ENCODE measurements at places on chromosomes 7 and 10. TPM values are rescaled to one million over a fixed set of nuclear protein-coding genes. Genes with fewer than 3 reads are reported as not detected.

- no peak for DNase-seq
- no peak overlapping the region for H3K27ac ChIP-seq
Observed at GRCh38 chr7:11960621-11961020, 128.6 kb upstream of the THSD7A start.

Gene LRRC17
- total RNA-seq = not detected

DNA sequence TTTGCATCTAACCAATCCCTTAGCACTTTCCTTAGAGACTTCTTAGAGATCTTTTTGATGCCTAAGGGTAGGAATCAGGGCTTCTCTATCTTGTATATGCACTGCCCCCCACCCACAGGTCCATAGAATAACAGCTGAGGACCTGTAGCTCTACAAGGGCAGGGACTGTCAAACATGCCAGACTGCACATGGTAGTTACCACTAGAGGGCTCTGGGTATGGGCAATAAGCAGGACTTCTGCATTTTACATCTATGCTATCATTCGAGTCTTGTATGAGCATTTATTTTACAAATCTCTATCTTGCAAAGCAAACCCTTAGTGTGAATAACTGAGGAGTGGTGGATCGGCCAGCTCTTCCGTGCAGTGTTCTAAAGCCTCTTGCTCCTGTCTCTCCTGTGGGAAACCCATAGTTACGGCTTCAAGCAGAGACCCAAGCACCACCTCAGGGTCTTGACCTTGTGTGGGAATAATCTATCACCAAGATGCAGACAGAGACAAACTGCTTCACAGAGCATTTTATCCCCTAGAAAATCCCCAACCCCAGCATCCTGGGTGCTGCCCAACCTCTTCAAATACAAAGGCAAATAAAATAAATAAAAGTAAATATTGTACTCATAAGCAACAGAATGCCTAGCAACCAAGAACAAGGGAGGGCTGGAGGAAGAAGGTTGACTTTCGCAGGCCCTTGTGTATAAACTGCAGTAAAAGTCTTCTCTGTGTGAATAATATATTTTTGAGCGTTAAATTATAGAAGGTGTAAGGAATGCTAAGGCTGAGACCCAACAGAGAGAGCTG is 219.3 kb downstream of the WDR11 start:
- H3K4me3 ChIP-seq = no peak overlapping the region
- H3K36me3 ChIP-seq = no peaks in the 10 kb centered on the region
- DNase-seq = no peak
- no peaks in the 10 kb centered on the region for H3K27me3 ChIP-seq

GRCh38 chr7:122291189-122291588 is 13.4 kb downstream of the FEZF1 start:
- H3K27ac ChIP-seq = no peak overlapping the region
- no peaks in the 10 kb centered on the region for H3K27me3 ChIP-seq
- no peak overlapping the region for H3K4me3 ChIP-seq
- no peak for DNase-seq
- no peaks in the 10 kb centered on the region for H3K36me3 ChIP-seq

Gene CTAGE6
- total RNA-seq = 0.60 TPM

- no peak for DNase-seq
- H3K27me3 ChIP-seq = no peaks in the 10 kb centered on the region
- no peak overlapping the region for H3K27ac ChIP-seq
Observed at GRCh38 chr10:121096617-121097431, 245.7 kb downstream of the WDR11 start.

Gene EGFR
- not detected for total RNA-seq

GRCh38 chr7:132705146-132705545 is 128.9 kb upstream of the PLXNA4 start:
- H3K36me3 ChIP-seq = no peaks in the 10 kb centered on the region
- no peak overlapping the region for H3K4me3 ChIP-seq
- H3K27ac ChIP-seq = no peak overlapping the region

Gene UCMA
- not detected for total RNA-seq

Gene DENND2A
- not detected for total RNA-seq

GRCh38 chr10:132063432-132063831 is 2.3 kb upstream of the JAKMIP3 start:
- no peak for DNase-seq
- H3K27me3 ChIP-seq = no peaks in the 10 kb centered on the region
- H3K27ac ChIP-seq = no peak overlapping the region
- H3K4me1 ChIP-seq = no peaks in the 10 kb centered on the region

Gene KCNH2
- 0.24 TPM for total RNA-seq

Gene LRRC18
- total RNA-seq = not detected

DNA sequence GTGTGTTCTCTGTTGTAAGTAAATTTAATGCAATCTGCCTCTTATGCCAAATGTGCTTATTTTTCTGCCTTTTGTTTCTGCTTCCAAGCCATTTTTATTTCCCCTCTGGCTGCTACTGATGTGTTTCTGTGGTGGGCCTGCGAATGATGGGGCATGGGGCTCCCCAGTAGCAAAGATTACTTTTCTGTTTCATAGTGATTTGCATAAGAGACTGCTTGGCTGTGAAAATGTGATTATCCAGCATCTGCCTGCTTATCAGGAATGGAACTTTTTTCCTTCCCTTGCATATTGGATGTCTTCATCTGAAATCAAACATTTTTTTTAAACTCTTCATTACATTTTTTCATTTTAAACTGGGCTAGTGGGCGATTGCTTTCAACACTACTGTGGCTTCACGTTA is 57.7 kb upstream of the BTBD16 start:
- no peak overlapping the region for H3K27ac ChIP-seq
- H3K4me3 ChIP-seq = no peak overlapping the region
- H3K27me3 ChIP-seq = no peaks in the 10 kb centered on the region
- no peaks in the 10 kb centered on the region for H3K36me3 ChIP-seq

DNA sequence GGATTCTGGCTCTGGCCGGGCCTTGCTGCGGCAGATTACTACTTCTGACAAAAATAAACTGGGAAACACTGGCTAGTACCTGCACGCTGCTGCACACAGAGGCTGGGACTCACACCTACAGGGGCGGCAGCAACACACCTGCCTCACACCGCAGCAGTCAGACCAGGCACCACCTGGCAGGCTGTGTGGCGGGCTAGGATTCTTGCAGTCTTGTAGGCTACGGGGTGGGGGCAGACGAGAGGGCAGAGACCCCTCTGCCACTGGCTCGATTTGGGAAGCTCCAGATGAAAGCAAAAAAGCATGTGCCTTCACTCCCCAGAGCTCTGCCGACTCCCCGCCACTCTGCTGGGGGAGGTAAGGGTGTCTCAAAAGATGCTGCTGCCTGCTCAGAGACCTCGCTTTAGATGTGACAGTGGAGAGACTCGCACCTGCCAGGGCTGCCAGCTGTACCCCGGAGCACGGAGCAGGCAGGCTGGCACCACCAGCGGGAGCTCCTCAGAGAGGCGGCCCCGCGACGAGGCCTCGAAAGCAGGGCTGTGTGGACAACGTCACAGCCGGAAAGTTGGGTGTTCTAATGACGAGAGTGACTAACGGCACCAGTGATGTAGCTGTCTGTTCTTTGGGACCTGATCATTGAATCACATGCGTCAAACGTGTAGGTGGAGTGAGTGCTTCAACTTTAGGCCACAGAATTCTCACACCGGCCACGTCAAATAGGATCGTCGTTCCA is 250.5 kb downstream of the ZMYND11 start:
- H3K27ac ChIP-seq = no peak overlapping the region
- H3K36me3 ChIP-seq = no peaks in the 10 kb centered on the region
- H3K27me3 ChIP-seq = no peaks in the 10 kb centered on the region
- DNase-seq = no peak
- no peak overlapping the region for H3K4me3 ChIP-seq
- peaks cover 9% of the 10 kb centered on the region for H3K4me1 ChIP-seq

Gene GRID1
- not detected for total RNA-seq

GRCh38 chr7:94656925-94657731 is 1.2 kb upstream of the SGCE start:
- DNase-seq = peak; percentile 32
- H3K4me1 ChIP-seq = peaks cover 20% of the 10 kb centered on the region
- peak overlapping the region; percentile 49 for H3K4me3 ChIP-seq
- H3K27me3 ChIP-seq = peaks cover 32% of the 10 kb centered on the region

DNA sequence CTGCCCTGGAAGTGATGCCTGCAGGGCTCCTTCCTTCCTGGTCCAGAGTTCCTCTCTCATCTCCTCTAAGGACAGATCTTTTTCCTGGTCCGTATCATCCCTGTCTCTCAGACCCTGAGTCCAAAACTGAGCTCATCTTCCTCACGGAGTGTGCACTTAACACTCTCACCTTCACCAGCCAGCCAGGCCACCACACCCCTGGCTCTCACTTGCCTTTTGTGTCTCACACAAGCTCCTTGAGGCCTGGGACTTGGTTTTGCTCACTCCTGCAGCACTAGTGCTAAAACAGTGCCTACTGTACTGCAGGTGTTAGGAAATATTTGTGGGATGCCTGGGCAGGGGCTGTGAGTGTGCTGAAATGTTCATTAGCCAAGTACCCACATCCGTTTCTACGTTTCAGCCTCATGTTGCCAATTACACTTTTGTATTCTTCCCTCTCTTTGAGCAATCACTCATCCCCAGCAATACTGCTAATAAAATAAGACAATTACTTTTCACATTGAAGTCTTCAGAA is 21.4 kb upstream of the PARP12 start:
- no peak overlapping the region for H3K27ac ChIP-seq
- no peak for DNase-seq
- H3K4me3 ChIP-seq = no peak overlapping the region
- H3K36me3 ChIP-seq = no peaks in the 10 kb centered on the region

GRCh38 chr7:94442639-94443038 is 47.9 kb downstream of the COL1A2 start:
- no peaks in the 10 kb centered on the region for H3K36me3 ChIP-seq
- H3K27ac ChIP-seq = no peak overlapping the region
- no peak overlapping the region for H3K4me3 ChIP-seq
- no peaks in the 10 kb centered on the region for H3K4me1 ChIP-seq
- no peaks in the 10 kb centered on the region for H3K27me3 ChIP-seq

Gene EN2
- total RNA-seq = not detected

- peak; percentile 48 for DNase-seq
- H3K36me3 ChIP-seq = no peaks in the 10 kb centered on the region
- no peaks in the 10 kb centered on the region for H3K4me1 ChIP-seq
- no peaks in the 10 kb centered on the region for H3K27me3 ChIP-seq
Observed at GRCh38 chr7:86926732-86927131, 132.7 kb downstream of the ELAPOR2 start.

- no peak overlapping the region for H3K4me3 ChIP-seq
- H3K27me3 ChIP-seq = no peaks in the 10 kb centered on the region
- DNase-seq = no peak
- H3K4me1 ChIP-seq = no peaks in the 10 kb centered on the region
Observed at GRCh38 chr7:117816727-117817126, 56.5 kb downstream of the CTTNBP2 start.

Gene BRAF
- 32.0 TPM for total RNA-seq

- peaks cover 7% of the 10 kb centered on the region for H3K4me1 ChIP-seq
- peak; percentile 47 for DNase-seq
- no peaks in the 10 kb centered on the region for H3K27me3 ChIP-seq
- H3K36me3 ChIP-seq = no peaks in the 10 kb centered on the region
- no peak overlapping the region for H3K4me3 ChIP-seq
- no peak overlapping the region for H3K27ac ChIP-seq
Observed at GRCh38 chr10:95841661-95842498, 65.9 kb upstream of the CC2D2B start.

DNA sequence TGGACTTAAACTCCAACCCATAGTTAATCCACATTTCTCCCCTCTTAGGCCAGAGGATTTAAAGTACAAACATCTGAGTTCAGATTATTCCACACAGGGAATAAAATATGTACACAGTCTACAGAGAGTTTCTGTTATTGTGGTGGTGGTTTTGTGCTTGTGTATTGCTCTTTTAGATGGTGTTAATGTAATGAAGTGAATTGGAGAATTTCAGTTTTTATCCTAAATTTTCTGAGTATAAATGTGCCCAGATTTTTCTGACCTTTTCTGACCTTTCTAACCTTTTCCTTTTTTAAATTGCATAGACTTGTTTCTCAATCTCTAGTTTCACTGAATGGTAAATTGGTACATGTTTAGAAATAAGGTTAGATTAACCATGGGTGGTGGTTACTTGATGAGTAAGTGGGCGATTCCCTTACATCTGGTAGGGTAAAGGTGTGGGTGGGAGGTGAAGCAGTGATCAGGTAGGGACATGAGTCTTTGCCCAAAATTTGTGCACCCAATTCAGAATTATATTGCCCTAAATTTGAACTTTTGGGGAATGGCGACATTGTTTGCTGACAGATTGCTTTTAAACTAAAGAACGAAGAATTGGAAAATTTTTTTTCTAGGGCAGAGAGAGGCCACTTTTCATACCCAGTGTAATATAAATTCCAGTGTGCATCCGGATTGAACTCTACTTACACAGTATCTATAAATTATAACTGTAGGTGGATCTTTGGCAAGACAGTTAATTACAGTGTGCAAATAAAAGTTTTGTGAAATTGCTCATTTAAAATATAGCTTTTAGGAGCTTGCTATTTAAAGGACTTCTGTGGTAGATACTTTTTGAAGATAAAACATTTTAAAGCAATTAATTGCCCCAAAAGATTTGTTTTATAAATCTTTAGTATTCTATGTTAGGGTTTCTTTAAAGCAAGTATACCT is 62.2 kb downstream of the ST7 start:
- peaks cover 14% of the 10 kb centered on the region for H3K4me1 ChIP-seq
- no peak overlapping the region for H3K4me3 ChIP-seq
- H3K27ac ChIP-seq = peak overlapping the region; percentile 55
- DNase-seq = no peak
- H3K36me3 ChIP-seq = no peaks in the 10 kb centered on the region

- no peak overlapping the region for H3K27ac ChIP-seq
- no peaks in the 10 kb centered on the region for H3K36me3 ChIP-seq
- no peaks in the 10 kb centered on the region for H3K27me3 ChIP-seq
- H3K4me3 ChIP-seq = no peak overlapping the region
- no peaks in the 10 kb centered on the region for H3K4me1 ChIP-seq
- no peak for DNase-seq
Observed at GRCh38 chr10:125628104-125629049, 54.6 kb downstream of the TEX36 start.

GRCh38 chr10:86824151-86824550 is 67.7 kb downstream of the BMPR1A start:
- H3K27me3 ChIP-seq = no peaks in the 10 kb centered on the region
- H3K36me3 ChIP-seq = no peaks in the 10 kb centered on the region
- H3K27ac ChIP-seq = no peak overlapping the region
- H3K4me3 ChIP-seq = no peak overlapping the region
- H3K4me1 ChIP-seq = no peaks in the 10 kb centered on the region
- no peak for DNase-seq

Gene CD36
- total RNA-seq = 4.6 TPM

Gene LIPM
- not detected for total RNA-seq

Gene HGF
- not detected for total RNA-seq

GRCh38 chr10:5976512-5977470 is 552 bp downstream of the IL15RA start:
- peak overlapping the region; percentile 89 for H3K27ac ChIP-seq
- DNase-seq = peak; percentile 14
- no peaks in the 10 kb centered on the region for H3K27me3 ChIP-seq
- no peaks in the 10 kb centered on the region for H3K36me3 ChIP-seq

Gene CTAGE8
- total RNA-seq = 0.77 TPM

- H3K4me3 ChIP-seq = no peak overlapping the region
- DNase-seq = no peak
- no peak overlapping the region for H3K27ac ChIP-seq
- H3K4me1 ChIP-seq = peaks cover 7% of the 10 kb centered on the region
Observed at GRCh38 chr7:5636446-5636835, 145.0 kb downstream of the RNF216 start.

- H3K4me1 ChIP-seq = peaks cover 88% of the 10 kb centered on the region
- H3K4me3 ChIP-seq = peak overlapping the region; percentile 47
- H3K36me3 ChIP-seq = peaks cover 13% of the 10 kb centered on the region
- DNase-seq = peak; percentile 76
Observed at GRCh38 chr10:62050893-62051433, 149.5 kb downstream of the ARID5B start.

Gene WNT8B
- not detected for total RNA-seq

- H3K36me3 ChIP-seq = no peaks in the 10 kb centered on the region
- DNase-seq = no peak
- H3K4me3 ChIP-seq = no peak overlapping the region
- H3K4me1 ChIP-seq = peaks cover 17% of the 10 kb centered on the region
Observed at GRCh38 chr7:158868764-158869410, 12.5 kb downstream of the DYNC2I1 start.

Gene TAS2R4
- total RNA-seq = 0.92 TPM
